ENCODE measurements at places on chromosomes 3 and 15. TPM values are rescaled to one million over a fixed set of nuclear protein-coding genes. Genes with fewer than 3 reads are reported as not detected.

Gene GTF2A2
- 80.1 TPM for total RNA-seq

Gene CHRNA7
- total RNA-seq: 1.8 TPM

Gene GOLGA8S
- total RNA-seq: 0.17 TPM

- H3K36me3 ChIP-seq: no peaks in the 10 kb centered on the region
- H3K4me3 ChIP-seq: peak within 1 kb of the TSS; percentile 25
- H3K4me1 ChIP-seq: peaks cover 4% of the 10 kb centered on the region
- no peaks in the 10 kb centered on the region for H3K27me3 ChIP-seq
- H3K27ac ChIP-seq: no peak within 1 kb of the TSS
These were observed at the start of gene FGF12 for GRCh38 chr3:192727032-192727847. FGF12 (minus strand) TSS chr3:192727541.

- H3K4me3 ChIP-seq: no peak overlapping the region
- no peaks in the 10 kb centered on the region for H3K4me1 ChIP-seq
- no peaks in the 10 kb centered on the region for H3K27me3 ChIP-seq
- H3K36me3 ChIP-seq: no peaks in the 10 kb centered on the region
- no peak for DNase-seq
- H3K27ac ChIP-seq: no peak overlapping the region
These were observed 176.6 kb downstream of the XXYLT1 start for GRCh38 chr3:195094191-195094921.

Gene ALCAM
- 390 TPM for total RNA-seq

Gene ROPN1
- total RNA-seq: not detected

Gene CRTAP
- total RNA-seq: 138 TPM

Gene PLCL2
- total RNA-seq: 8.4 TPM

Gene MYRIP
- total RNA-seq: 4.3 TPM

DNA sequence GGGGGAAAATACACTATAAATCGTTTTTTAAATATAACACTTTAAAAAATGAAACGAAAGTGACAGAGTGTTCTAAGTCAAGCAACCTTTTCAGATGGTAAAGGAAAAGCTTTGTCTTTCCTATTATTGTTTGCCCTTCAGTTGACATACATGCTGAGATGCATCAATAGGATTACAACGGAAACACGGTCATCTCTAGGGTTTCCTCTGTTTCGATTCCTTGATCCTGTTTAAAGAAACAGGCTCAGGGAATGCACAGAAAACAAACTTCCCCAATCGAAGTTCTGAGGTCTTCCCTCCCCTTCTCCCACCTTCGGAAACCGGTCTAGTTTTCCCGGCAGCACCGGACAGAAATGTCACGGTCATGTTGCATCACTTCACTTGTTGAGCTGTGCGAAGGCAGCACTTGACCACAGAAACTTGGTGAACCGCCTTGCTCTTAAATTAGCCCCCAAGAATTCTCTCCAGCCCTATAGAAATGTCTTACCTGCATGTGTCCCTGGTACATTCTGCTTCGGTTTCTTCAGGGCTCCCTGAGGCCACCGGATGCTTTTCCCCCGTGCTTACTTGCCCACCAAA lies 556 bp downstream of the PEX5L start:
- DNase-seq: no peak
- H3K36me3 ChIP-seq: no peaks in the 10 kb centered on the region
- H3K27me3 ChIP-seq: peaks cover 19% of the 10 kb centered on the region
- peak overlapping the region; percentile 38 for H3K4me3 ChIP-seq

DNA sequence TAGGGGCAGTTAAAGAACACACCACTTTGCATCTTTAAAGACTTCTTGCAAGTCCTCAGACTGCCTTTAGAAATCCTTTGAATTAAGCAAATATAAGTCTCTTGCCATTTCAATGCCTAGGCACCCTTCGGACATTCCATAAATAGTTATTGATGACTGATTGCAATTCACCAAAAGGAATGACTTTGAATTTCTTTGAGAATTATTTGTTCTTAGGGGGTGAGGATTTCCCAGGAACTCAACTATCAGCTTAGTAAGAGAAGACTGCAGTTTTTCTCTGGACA lies 495 bp upstream of the MYEF2 start:
- no peaks in the 10 kb centered on the region for H3K27me3 ChIP-seq
- H3K4me3 ChIP-seq: peak overlapping the region; percentile 59
- no peak overlapping the region for H3K27ac ChIP-seq
- no peak for DNase-seq

Gene MME
- total RNA-seq: 79.0 TPM

Gene HAUS2
- total RNA-seq: 17.4 TPM

Gene GAP43
- total RNA-seq: not detected

Gene ZNF860
- total RNA-seq: 1.7 TPM

Gene SLC24A5
- total RNA-seq: not detected

- H3K4me3 ChIP-seq: peak overlapping the region; percentile 54
- H3K4me1 ChIP-seq: peaks cover 21% of the 10 kb centered on the region
- H3K27me3 ChIP-seq: no peaks in the 10 kb centered on the region
These were observed 417.4 kb upstream of the NAALADL2 start for GRCh38 chr3:174441588-174442301.

Gene CTXND1
- 4.1 TPM for total RNA-seq

DNA sequence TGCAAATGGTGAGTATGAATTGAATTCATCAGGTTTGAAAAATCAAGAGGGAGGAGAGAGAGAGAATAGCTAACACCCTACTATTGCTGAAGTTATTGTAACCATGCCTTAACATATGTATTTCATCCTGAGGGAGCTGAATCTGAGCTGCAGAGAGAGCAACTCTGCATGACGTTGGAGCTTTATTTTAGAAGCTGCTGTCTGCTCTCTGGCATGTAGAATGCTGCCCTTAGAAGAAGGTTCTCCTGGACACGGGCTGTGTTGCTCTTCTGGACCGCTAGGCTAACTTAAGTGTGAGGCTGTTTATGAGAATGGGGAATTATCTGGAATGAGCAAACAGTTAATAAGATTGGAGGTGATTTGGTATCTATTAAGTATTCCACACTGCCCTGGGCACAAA lies 814.6 kb downstream of the AGBL1 start:
- no peak for DNase-seq
- H3K27me3 ChIP-seq: no peaks in the 10 kb centered on the region
- no peak overlapping the region for H3K27ac ChIP-seq
- no peak overlapping the region for H3K4me3 ChIP-seq
- H3K4me1 ChIP-seq: no peaks in the 10 kb centered on the region

DNA sequence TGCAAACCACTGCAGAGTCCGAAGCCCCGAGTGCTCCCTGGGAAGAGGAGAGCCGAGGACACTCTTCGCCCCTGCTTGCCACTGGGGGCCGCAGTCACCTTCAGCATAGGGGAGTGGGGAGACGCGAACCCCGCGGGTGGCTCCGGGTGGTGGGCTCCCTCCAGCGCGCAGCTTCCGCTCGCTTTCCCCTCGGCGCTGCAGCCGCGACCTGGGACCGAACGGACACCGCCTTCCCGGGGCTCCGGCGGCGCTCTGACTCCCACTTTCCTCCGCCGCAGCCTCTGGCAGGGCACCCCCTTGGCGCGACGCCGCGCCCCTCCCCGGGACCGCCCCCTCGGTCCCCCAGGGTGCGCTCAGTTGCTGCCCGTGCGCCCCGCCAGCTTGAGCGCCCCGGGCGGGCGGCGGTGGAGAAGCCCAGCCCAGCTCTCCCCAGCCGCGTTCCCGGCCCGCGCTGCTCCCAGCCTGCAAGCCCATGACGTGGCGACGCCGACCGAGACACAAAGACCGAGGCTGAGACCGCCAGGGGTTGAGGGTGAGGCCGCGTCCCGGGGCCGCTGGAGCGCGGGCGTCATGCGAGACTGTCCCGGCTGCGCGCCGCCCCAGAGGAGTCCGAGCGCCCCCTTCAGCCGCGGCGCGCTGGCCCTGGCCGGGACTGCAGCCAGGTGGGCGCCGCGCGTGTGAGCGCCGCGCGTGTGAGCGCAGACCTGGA lies at the start of gene MINAR1:
TSS of gene MINAR1 (plus strand) at position 701 of the 709 bp plus-strand sequence. CDS start 23,812 bp downstream, outside the sequence.
- H3K4me3 ChIP-seq: peak within 1 kb of the TSS; percentile 39
- peak; percentile 86 for DNase-seq
- H3K4me1 ChIP-seq: peaks cover 16% of the 10 kb centered on the region
- no peaks in the 10 kb centered on the region for H3K27me3 ChIP-seq
- H3K36me3 ChIP-seq: no peaks in the 10 kb centered on the region
- H3K27ac ChIP-seq: no peak within 1 kb of the TSS

DNA sequence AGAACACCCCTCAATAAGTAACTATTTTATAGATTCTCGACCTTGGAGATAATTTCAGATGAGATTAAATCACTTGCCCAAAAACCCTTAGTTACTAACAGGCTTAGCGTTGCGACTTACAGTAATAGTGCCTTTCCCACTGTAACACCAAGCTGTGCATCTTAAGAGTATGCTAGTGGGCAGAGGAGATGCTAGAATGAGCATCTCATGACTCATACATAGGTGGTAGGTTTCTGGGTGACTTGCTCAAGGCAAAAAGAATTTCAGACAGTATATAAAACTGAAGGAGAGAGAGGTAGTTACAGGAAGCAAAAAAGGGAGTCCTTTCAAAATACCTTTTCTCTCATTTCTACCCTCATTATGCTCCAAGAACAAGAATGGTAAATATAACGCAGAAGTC lies 3.9 kb downstream of the KATNBL1 start:
- no peaks in the 10 kb centered on the region for H3K27me3 ChIP-seq
- no peak overlapping the region for H3K27ac ChIP-seq
- peaks cover 10% of the 10 kb centered on the region for H3K4me1 ChIP-seq
- DNase-seq: no peak
- H3K36me3 ChIP-seq: no peaks in the 10 kb centered on the region
- no peak overlapping the region for H3K4me3 ChIP-seq

Gene SERPINI2
- 6.3 TPM for total RNA-seq

Gene OR5H2
- not detected for total RNA-seq

Gene IQSEC1
- total RNA-seq: 98.5 TPM

- no peak overlapping the region for H3K27ac ChIP-seq
- H3K27me3 ChIP-seq: no peaks in the 10 kb centered on the region
- DNase-seq: no peak
- H3K36me3 ChIP-seq: no peaks in the 10 kb centered on the region
- no peak overlapping the region for H3K4me3 ChIP-seq
- H3K4me1 ChIP-seq: no peaks in the 10 kb centered on the region
These were observed 200.2 kb upstream of the GOLGA6L4 start for GRCh38 chr15:84035399-84035766.

Gene KPNA4
- total RNA-seq: 37.3 TPM

- no peak overlapping the region for H3K4me3 ChIP-seq
- H3K27me3 ChIP-seq: no peaks in the 10 kb centered on the region
- H3K4me1 ChIP-seq: peaks cover 4% of the 10 kb centered on the region
- DNase-seq: no peak
These were observed 19.9 kb downstream of the LOXL1 start for GRCh38 chr15:73946046-73946721.

- H3K27me3 ChIP-seq: no peaks in the 10 kb centered on the region
- H3K27ac ChIP-seq: no peak overlapping the region
- DNase-seq: no peak
These were observed 118.2 kb downstream of the EFHB start for GRCh38 chr3:19815805-19816204.

GRCh38 chr3:23203708-23204330 lies 692 bp downstream of the UBE2E2 start:
- H3K4me1 ChIP-seq: peaks cover 9% of the 10 kb centered on the region
- H3K27ac ChIP-seq: peak overlapping the region; percentile 90
- no peaks in the 10 kb centered on the region for H3K36me3 ChIP-seq
- peak; percentile 23 for DNase-seq
- no peaks in the 10 kb centered on the region for H3K27me3 ChIP-seq

Gene VGLL3
- total RNA-seq: 27.1 TPM

- no peaks in the 10 kb centered on the region for H3K4me1 ChIP-seq
- DNase-seq: no peak
- H3K36me3 ChIP-seq: no peaks in the 10 kb centered on the region
- no peak overlapping the region for H3K4me3 ChIP-seq
- H3K27ac ChIP-seq: no peak overlapping the region
These were observed 319.6 kb upstream of the TBC1D5 start for GRCh38 chr3:18061737-18062656.

DNA sequence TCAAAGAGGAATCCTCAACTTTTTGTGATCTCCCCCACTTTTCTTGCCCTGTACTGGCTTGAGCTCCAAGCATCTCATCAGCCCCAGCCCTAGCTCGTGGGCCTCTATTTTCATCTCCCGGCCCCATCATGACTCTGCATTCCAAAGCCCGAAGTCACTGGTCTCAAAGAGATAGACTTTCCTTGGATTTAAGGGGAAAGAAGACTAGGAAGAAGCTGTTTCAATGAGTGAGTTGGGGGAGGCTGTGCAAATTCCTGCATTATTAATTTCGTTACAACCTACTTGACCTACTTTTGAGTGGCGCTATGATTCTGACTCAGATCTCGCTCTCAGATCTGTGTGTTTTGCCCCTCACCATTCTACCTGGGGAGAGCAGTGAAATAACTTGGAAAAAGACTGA lies 266.6 kb upstream of the TBL1XR1 start:
- no peaks in the 10 kb centered on the region for H3K27me3 ChIP-seq
- H3K4me1 ChIP-seq: peaks cover 10% of the 10 kb centered on the region
- no peaks in the 10 kb centered on the region for H3K36me3 ChIP-seq
- no peak for DNase-seq
- H3K27ac ChIP-seq: no peak overlapping the region

GRCh38 chr3:48835650-48836366 lies 11.9 kb downstream of the PRKAR2A start:
- no peak for DNase-seq
- no peaks in the 10 kb centered on the region for H3K27me3 ChIP-seq
- H3K4me1 ChIP-seq: no peaks in the 10 kb centered on the region
- H3K4me3 ChIP-seq: no peak overlapping the region

- no peaks in the 10 kb centered on the region for H3K27me3 ChIP-seq
- no peaks in the 10 kb centered on the region for H3K36me3 ChIP-seq
- H3K27ac ChIP-seq: no peak overlapping the region
- H3K4me3 ChIP-seq: no peak overlapping the region
- H3K4me1 ChIP-seq: no peaks in the 10 kb centered on the region
These were observed 41.3 kb downstream of the NEK11 start for GRCh38 chr3:131067983-131068382.

DNA sequence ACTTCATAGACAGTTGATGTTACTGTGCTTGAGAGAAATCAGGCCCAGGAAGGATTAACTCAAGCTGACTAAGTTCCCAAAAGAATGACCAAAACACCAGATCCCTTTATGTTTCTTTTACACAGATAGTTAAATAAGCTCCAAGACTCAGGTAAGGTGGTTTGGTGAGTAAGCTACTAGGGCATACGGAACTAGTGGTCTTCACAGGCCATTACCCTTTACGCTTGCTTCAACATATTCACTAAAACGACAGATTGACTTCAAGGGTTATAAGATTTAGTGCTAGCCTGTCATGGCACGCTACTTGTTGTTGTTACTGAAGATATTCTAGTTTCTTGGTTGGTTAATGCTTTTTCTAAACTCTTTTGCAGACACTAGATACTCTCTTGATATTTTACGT lies 369.3 kb downstream of the LPP start:
- H3K27ac ChIP-seq: no peak overlapping the region
- H3K27me3 ChIP-seq: no peaks in the 10 kb centered on the region
- DNase-seq: no peak
- H3K4me1 ChIP-seq: no peaks in the 10 kb centered on the region
- peaks cover 10% of the 10 kb centered on the region for H3K36me3 ChIP-seq

Gene LEO1
- 17.1 TPM for total RNA-seq

DNA sequence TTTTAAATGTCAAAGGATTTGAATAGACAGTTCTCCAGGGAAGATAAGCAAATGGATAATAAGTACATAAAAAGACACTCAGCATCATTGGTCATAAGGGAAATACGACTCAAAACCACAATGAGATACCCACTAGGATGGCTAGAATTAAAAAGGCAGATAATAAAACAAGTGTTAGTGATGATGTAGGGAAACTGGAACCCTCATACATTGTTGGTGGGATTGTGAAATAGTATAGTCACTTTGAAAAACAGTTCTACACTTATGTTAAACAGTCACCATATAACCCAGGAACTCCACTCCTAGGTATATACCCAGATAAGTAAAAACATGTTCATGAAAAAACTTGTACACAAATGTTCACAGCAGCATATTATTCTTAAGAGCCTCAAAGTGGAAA lies 72.5 kb downstream of the GPR156 start:
- H3K27me3 ChIP-seq: no peaks in the 10 kb centered on the region
- H3K36me3 ChIP-seq: no peaks in the 10 kb centered on the region
- no peak overlapping the region for H3K4me3 ChIP-seq
- DNase-seq: no peak
